ENCODE measurements at places on chromosomes 7 and 10.

DNA sequence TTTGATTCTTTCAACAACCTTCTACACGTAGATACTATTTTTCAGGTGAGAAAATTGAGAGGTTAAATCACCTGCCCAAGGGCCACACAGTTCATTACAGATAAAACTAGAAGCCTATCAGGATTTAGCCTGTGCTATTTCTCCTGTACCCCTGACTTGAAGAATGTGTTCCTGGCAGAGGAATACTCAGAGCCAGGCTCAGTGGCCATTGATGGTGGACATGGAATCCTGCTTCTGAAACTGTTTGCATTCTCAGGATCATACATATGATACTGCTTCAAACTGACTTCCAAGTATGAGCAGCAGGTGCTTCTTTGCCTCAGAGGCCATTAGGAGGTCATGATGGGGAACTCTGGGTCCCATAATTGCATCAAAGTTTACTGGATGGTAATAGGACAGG lies 348.6 kb downstream of the ADRA2A start:
- DNase-seq: no peak

DNA sequence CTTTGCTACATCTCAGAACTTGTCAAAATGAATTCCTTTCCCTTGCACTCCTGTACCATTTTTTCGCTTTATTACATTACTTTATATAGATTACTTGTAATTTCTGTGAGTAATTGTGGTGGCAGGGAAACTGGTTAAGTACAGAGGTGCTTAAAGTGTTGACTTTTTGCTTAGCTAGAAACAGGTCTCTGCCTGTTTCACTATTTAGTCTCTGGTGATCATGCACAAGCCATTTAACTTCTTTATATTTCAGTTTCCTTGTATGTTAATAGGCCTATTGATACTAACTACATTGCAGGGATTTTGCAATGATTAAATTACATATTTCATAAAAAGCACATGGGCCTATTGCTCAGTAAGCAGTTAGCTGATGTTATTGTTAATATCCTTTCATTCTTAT lies 233.8 kb downstream of the PRKG1 start:
- no peak for DNase-seq

GRCh38 chr7:82194016-82194643 lies 249.4 kb downstream of the CACNA2D1 start:
- no peak for DNase-seq

- DNase-seq: no peak
Observed at GRCh38 chr7:4186513-4186780, 495.6 kb upstream of the FOXK1 start.

- DNase-seq: no peak
Observed at GRCh38 chr10:803041-803741, 113.7 kb upstream of the DIP2C start.

DNA sequence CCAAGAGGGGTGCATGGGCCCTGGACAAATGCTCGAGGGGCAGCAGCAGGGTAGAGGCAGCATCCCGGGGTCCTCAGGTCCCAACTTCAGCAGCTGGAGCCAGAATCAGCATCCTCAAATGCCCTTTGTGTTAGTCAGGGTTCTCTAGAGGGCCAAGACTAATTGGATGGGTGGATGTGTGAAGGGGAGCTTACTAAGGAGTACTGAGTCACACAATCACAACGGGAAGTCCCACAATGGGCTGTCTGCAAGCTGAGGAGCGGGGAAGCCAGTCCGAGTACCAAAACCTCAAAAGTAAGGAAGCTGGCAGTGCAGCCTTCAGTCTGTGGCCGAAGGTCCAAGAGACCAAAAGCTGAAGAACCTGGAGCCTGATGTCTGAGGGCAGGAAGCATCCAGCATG lies 162.9 kb upstream of the TCERG1L start:
- no peak for DNase-seq

DNA sequence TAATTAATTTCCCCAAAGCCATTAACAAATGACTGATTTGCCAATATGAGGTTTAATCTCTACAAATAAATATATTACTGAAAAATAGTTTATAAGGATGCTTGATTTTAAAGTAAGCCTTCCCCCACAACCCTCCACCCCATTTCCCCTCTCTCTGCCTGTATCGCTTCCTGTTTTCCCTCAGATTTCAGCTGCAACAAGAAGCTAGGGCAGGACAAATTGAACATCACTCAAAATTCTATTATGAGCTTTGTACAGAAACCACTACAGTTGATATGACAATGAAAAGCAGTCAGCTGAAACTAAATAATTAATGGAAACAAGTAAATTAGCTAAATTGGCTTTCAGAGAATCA lies 109.0 kb upstream of the SP4 start:
- DNase-seq: no peak

DNA sequence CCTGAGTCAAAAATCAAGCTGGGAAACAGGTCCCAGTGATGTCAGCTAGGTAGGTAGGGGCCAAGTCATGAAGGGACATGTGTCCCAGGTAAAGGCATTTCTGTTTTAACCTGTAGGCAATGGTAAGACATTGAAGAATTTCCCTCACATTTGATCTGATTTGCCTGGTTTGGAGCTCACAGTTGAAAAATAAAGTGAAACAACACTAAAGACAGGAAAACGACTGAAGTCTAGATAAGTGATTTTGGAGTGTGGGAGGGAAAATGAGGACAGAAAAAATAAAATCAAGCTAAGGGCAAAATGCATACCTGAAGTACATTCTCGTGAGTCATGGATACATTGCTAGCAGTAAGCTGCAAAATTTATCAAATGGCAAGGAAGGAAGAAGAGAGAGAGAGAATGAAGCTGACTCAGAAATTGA lies 169.9 kb downstream of the SKIDA1 start:
- DNase-seq: no peak

DNA sequence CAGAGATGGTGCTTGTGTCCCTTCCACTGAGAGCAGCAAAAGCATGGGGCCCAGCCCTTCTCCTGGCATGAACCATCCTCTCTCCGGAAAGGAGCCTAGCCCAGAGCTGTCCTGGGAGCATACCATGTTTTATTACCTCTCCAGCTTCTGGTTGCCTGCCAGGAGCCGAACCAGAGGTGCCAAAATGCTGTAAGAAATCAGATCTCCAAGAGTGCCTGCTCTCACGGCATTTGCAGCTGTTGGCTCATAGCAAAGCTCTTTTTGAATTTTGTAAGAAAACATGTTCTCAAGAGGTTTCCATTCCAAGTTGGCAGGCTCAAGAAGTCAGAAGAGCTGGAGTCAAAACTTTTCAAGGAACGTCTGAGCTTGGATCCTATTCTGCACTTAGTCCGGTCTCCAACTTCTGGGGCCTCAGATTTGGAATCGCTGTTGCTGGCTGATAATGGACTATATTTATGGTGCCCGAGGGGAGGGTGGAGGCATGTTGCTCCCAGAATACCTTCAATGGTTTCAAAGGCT lies 211.7 kb upstream of the MKI67 start:
- DNase-seq: no peak

- no peak for DNase-seq
Observed at GRCh38 chr10:13340626-13341376, 7.3 kb downstream of the SEPHS1 start.

GRCh38 chr10:8510471-8510870 lies 456.0 kb downstream of the GATA3 start:
- DNase-seq: no peak

- no peak for DNase-seq
Observed at GRCh38 chr7:95157381-95157780, 167.0 kb downstream of the PON1 start.

DNA sequence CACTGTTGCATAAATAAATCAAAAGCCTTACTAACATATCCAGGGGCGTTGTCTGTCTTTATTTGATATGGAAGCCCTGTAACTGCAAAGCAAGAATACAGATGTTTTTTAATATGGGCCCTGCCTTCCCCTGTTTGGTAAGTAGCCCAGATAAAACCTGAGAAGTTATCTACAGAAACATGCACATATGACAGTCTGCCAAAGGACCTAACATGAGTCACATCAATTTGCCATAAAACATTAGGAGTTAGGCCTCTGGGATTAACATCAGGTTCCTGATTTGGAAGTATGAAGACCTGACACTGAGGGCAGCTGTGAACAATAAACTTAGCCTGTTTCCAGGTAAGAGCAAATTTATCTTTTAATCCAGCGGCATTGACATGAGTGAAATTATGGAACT lies 1588.8 kb downstream of the REEP3 start:
- DNase-seq: no peak

DNA sequence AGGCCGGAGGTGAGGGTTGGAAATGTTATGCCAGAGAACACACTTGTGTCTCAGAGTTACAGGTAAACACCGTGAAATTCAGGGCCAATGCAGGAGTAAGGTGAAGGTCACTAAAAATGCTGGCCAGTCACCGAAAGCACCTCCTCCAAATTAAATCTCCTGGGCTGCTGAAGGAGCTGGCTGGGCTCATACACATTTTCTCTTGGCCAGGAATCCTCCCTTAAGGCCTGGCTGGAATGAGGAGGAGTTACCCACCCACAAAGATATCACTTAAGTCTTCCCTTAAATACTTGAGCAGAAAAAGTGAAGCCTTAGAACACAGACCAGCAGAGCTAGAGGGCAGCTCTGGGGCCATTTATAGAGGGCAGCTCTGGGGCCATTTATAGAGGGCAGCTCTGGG lies 46.3 kb downstream of the HTRA1 start:
- DNase-seq: no peak

GRCh38 chr10:54880996-54881395 lies 80.0 kb upstream of the PCDH15 start:
- DNase-seq: no peak

GRCh38 chr7:151853896-151854719 lies 22.8 kb downstream of the PRKAG2 start:
- no peak for DNase-seq

DNA sequence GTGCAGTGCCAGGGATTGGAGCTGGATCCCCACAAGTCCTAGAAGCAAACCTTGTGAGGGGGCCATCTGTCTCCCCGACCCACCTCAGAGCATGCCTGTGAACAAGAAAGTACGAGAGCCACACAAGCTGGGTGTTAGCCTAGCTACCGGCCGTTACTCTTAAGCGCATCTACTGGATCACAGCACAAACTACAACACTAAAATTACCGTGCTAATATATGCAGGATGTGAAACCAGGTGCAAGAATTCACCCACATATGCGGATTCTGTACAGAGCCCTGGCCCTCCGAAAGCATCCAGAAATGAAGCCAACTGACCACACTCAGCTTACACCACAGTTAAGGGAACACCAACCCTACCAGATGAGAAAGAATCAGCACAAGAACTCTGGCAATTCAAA lies 16.0 kb upstream of the PRSS1 start:
- DNase-seq: no peak

DNA sequence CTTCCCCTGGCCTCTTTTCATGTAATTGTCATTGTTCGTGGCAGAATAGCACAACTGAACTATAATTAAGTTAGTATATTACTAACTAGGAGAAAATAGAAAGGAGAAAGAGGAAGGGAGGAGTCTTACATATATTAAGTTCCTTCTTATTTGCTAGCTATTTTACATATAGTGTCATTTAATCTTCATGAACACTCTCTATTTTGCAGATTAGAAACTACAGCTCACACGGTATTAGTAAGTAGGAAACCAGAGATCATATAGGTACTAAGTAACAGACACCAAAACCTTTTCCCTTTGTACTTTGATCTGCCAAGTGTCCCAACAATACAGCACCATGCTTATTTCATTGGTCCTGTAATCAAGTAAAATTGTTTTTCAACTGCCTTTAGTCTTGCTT lies 202.4 kb upstream of the HPS1 start:
- DNase-seq: no peak

- no peak for DNase-seq
Observed at GRCh38 chr7:68678196-68678595, 920.1 kb upstream of the AUTS2 start.
